ENCODE measurements at places on chromosomes 5 and 9.
A peak's percentile ranks its signal among the peaks of the same experiment; 100 is the strongest.

GRCh38 chr9:86405926-86406325 is 51.7 kb upstream of the TUT7 start:
- DNase-seq = no peak

GRCh38 chr9:129125478-129125877 is 14.3 kb downstream of the PTPA start:
- no peak for DNase-seq

- no peak for DNase-seq
Measured at GRCh38 chr9:13568841-13569601, 289.5 kb upstream of the MPDZ start.

DNA sequence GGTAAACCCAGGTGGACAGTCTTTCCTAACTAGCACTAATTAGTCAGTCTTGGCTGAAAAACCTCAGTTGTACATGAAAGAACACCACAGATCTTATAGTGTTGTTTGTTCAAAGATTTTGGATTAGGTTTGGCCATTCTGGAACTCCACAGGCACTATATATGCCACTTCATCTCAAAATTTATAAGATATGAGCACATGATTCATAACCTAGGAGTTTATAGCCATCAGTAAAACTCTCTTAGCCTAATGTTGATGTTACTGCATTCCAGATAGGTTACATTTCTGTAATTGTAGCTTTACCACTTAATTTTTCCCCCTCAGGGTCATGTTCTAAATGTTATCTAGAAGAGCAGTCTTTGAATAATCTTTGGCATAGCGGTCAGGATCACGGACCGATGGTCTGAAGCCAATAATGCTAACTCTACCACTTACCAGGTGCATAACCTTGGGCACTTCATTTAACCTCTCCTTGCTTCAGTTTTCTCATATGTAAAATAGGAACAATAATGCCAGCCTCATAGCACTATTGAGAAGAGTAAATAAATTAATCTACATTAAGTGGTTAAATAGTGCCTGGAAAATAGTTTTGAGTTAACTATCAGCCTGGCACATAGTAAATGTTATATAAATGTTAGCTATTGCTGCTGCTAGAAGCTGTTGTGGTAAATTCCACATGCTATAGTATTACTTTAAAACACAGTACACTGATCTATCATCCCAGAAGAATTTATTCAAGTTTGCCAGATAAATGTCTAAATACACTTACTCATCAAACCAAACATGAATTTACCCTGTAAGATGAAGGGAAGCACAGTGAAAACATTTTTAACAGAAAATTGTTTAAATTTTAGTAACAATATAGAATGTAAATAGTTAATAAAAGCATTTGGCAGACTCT is 743.9 kb downstream of the NR2F1-AS1 start:
- DNase-seq = no peak

DNA sequence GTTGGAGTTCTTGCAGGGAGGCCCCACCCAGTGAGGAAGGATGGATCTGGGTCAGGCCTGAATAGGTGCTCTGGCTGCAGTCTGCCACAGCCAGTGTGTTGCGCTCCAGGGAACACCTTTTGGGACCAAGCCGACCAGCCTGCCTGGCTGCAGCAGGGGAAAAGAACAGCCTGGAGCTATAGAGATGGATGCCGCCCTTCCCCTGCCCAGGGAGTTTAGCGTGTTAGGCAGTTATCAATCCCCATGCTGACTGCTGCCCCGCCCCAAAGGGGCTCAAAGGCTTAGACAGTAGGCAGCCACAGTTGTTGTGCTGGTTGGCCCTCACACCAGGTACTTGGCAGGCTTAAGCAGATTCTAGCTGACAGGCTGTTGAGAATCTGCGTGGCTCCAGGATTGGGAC is 153.4 kb upstream of the ADAMTS19 start:
- no peak for DNase-seq

DNA sequence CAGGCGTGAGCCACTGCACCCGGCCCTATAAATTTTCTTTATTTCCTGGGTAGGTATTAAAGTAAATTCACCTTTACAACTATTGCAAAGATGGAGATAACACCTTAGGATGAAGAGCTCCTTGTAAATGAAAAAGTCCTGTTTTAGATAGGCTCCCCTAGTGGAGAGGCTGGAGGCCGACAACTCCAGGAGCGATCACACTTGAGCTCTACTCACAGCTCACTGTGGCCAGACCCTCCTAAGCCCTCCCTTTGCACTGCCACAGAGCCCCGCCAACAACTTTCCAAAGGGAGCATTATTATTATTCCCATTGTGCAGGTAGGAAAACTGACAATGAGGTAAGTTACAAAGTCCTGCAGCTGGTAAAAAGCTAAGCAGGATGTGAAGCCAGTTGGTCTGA is 139.1 kb upstream of the ERCC6L2 start:
- no peak for DNase-seq

- no peak for DNase-seq
Measured at GRCh38 chr9:132003319-132003704, 76.4 kb downstream of the MED27 start.

DNA sequence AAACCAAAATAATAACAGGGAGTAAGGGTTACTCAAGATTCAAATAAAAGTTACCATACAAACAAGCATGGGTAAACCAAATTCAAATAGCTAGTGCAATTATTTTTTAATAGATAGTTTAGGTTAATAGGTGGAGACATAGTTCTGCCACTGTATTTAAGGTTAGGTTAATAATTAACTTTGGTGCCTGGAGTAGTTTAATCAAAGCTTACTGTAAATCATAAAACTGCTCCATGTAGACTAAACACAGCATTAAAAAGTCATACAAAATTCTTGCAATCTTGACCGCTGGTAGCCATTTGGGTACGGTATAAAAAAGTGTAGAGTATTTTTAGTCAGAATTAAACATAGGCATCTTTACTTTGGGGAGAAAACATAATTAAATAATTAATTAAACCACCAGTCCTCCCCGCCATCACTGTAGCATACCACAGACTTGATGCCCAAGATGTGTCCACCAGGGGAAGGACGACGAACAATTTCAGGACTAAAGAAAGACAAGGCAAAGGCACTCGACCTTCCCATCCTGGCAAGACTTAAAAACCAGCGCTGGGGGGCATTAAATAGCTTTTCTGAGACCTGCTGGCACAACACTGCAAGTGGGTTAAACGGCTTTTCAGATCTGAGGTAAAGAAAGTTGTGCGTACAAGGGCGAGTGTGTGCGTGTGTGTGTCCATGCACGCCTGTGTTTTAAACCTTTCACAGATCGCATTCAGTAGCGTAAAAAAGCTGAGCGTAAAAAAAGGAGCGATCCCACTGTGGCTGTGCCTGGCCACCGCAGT is 2.9 kb downstream of the SEMA6A start:
- no peak for DNase-seq

GRCh38 chr9:37678789-37679273 is 28.1 kb downstream of the FRMPD1 start:
- no peak for DNase-seq

DNA sequence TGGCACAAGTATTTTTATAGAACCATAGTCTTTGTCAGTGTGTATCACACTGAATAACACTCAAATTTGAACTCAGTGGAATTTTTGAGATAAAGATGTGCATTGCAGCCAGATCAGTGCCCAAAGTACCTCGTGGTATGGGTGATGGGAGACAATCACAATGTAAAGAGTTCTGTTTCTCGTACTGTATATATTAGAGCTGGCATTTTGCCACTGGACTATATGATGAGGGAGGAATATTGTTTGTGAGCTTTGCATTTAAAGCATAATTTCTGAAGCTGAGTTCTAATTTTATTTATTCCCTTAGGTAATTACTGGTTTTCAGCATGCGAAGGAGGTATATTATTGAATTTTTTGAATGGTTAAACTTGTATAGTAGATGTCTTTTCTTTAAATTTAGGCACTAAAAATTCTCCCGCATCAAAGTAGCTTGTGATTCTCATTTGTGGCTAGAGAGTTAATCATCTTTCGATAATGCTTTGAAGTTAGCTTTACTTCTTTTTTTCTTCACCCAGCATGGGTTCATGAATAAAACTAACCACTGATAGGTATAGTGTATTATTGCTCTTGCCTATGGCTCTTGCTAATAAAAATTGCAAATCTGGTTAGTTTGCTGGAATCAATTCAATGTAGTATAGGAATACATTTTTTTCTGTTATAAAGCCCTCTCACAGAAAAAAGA is 43.1 kb downstream of the PAM start:
- DNase-seq = no peak

- no peak for DNase-seq
Measured at GRCh38 chr9:2087500-2088313, 72.6 kb downstream of the SMARCA2 start.

- DNase-seq = peak; percentile 43
Measured at GRCh38 chr9:85425153-85425611, 316.6 kb downstream of the AGTPBP1 start.

GRCh38 chr5:175001876-175002645 is 277.7 kb downstream of the MSX2 start:
- no peak for DNase-seq

DNA sequence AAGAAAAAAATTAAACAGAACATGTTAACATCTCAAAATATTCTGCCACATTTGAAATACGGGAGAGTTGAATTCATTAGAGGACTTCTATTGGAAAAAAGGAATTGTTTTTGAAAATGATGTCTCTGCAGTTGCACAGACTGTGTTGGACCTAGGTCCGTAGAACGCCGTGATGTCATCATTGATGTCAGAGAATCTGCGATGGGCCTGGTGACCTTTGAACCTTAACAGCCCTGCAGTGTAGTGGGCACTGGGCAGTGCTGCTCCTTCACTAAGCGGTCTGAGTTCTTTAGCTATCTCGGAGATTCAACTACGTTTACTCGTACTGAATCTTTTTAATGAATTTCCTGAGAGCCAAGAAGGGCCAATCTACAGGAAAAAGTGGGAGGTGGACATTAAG is at the start of gene FAM170A:
TSS of gene FAM170A (plus strand) at position 220 of the 400 bp plus-strand sequence. CDS start 211 bp downstream, outside the sequence.
- no peak for DNase-seq

GRCh38 chr9:36398745-36399144 is 1.3 kb downstream of the RNF38 start:
- DNase-seq = no peak

DNA sequence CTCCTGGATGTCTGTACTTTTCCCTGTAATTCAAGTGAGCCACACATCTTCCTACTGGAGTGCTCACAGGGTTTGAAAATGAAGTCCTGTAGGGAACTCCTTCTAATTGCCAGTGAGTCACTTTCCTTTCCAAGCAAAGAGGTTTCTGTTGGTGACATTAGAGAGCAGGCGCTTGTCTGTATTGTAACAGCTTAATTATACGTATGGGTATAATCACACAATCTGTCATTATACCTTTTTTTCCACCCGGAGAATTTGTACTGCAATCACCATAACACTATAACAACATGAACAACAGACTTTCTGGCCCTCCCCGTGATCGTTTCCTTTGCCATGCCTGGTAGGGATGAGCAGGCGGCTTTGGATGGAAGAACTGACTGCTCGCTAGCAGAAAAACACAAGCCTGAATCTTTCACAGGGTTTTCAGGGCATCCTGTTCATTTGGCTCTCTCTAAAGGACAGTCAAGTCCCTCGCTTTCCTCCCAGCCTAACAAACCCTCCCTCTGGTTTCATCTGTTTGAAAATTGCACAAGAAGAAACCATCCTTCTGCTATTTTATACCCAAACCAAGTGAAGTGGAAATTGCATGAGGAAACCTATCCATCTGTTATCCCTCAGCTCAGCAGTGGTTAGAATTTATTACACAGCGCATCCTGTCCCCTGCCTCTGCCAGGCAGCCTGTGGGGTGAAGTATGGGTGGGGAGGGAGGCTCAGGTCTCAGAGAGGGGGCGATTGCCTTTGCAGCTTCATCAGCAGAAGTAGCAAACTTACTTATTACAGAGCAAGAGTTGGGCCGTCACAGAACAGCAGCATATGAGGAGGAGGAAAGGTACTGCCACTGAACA is 307.0 kb upstream of the TLE4 start:
- DNase-seq = no peak

DNA sequence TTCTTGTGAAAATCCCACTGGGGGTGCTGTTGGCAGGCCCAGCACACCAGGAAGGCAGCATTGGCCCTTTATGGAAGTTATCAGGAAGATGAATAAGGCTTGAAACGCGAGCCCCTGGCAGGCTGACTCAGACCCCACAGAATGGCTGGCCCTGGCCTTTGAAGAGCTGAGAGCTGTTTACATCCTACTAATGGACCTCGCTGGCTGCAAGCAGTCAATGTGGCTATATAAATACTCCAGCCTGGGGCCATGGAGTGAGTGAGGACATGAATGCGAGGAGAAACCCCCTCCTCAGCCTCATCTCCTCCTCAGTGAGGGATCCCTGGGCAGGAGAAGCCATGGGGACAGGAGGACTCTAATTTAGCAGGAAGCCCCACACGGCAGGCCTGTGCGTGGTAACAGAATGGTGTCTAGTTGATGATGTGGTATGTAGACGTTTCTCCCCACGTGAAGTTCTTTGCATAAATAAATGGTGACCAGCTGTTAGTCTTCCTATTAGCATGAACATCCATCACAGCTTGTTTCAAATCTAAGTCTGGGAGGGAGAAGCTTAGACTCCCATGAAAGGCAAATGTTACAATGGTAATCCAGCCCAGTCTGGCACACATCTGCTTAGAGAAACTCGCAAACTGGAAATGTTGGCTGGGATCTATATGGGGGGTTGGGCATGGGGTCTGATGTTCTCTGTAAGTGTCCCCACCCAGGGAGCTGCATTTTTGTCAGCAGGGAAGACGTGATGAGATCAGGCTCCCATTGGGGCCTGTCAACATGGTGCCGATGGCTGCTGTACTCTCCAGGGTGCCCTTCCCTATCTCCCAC is 175.1 kb upstream of the PITX1 start:
- peak; percentile 20 for DNase-seq

GRCh38 chr9:36036253-36036779 is 397 bp upstream of the RECK start:
- no peak for DNase-seq

- peak; percentile 37 for DNase-seq
Measured at GRCh38 chr9:125889476-125890419, 142.6 kb downstream of the PBX3 start.

DNA sequence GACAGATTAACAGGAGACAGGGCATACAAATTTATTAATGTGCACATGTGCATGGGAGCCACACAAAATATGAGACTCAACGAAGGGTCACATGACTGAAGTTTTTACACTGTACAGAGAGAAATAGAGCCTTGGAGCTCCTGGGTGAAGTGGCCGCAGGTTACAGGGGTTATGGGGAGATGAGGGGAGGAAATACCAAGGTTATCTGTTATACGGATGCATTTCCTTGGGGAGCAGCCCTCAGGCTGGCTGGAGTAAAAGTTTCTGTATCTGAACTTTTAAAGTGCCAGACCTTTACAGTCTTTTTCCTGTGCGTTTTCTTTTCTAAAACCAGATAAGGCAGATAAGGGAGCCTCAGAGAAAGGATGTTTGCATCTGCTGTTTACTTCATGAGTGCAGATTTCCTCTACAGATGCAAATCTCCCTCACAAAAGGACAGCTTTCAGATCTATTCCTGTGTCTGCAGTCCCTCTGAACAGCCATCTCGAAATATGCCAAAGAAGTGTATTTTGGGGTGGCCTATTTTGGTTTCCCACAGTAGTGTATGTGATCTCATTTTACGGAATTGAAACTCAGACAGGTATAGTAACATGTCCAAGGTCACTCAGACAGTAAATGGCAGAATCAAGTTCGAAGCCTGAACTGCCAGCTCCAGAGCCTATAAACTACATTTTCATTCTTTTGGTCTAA is 139.3 kb upstream of the FBXL17 start:
- DNase-seq = no peak
